ENCODE measurements at places on chromosomes 7 and 10. TPM values are rescaled to one million over a fixed set of nuclear protein-coding genes. Genes with fewer than 3 reads are reported as not detected.

The SP8 gene
- total RNA-seq = not detected

The FLNC gene
- total RNA-seq = 254 TPM

The INHBA gene
- total RNA-seq = 3.0 TPM

The RBP4 gene
- 0.17 TPM for total RNA-seq

The ZNF365 gene
- 6.2 TPM for total RNA-seq

The PTF1A gene
- total RNA-seq = not detected

The SH2D4B gene
- total RNA-seq = not detected

All from LHCN-M2 (cell line).